AG10803 (cell line): ENCODE measurements at places on chromosomes 6 and 20.

DNA sequence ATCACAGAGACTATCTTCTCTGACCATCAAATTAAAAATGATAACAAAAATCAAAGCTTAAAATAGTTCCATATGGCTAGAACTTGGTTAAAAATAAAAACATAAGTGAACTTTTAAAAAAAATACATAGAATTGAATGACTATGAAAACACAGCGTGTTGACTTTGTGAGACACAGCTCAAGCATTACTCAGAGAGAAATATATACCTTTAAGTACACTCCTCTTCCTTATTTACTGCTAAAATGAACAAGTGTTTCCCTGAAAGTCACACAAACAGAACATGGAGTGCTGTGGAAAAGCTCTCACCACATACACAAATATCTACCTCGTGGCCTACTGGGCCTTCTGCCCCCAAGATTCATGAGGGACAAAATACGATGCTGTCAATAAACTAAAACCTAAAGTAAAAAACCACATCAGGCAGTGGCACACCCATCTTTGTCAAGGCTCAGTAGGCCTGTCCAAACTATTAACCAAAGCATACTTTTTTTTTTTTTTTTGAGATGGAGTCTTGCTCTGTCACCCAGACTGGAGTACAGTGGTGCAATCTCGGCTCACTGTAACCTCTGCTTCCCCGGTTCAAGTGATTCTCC is 7.5 kb downstream of the FAXC start:
- no peak for DNase-seq

DNA sequence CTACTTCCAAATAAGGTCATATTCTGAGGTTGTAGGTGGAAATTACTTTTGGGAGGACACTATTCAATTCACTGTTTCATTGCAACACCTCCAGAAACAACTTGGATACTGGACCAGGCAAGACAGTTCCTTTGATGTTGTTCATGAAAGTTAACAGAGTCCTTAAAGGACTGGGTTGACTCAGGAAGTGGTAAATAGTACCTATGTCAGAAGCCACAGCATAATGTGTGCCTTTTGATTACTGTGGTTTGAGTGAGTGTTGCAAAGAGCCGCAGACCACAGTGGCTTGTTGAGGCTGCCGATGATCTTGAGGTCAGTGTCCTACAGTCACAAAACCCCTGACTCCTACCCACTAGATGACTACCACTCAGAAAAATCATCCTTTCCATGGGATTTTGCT is 10.9 kb downstream of the IL20RA start:
- peak; percentile 9 for DNase-seq

DNA sequence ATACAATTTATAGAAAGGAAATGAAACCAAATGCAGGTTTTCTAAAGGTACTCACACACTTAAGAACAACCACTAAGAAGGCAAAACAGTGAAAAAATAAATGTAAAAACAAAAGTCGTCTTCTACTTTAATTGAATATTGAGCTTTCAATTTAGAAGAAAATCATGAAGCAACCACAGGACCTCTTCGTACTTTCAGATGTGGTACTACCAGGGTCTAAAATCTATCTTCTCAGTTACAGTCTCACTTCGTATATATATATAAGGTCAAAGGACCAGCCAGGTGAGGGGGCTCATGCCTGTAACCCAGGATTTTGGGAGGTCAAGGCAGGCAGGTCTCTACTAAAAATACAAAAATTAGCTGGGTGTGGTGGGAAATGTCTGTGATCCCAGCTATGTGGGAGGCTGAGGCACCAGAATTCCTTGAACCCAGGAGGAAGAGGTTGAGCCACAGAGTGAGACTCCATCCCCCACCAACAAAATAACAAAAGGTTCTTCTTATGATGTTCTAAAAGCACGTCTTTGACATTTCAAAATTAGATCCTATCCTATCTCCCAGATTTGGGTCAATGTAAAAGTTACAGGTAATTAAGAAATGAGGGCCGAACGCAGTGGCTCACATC is 12.5 kb downstream of the ROMO1 start:
- no peak for DNase-seq

DNA sequence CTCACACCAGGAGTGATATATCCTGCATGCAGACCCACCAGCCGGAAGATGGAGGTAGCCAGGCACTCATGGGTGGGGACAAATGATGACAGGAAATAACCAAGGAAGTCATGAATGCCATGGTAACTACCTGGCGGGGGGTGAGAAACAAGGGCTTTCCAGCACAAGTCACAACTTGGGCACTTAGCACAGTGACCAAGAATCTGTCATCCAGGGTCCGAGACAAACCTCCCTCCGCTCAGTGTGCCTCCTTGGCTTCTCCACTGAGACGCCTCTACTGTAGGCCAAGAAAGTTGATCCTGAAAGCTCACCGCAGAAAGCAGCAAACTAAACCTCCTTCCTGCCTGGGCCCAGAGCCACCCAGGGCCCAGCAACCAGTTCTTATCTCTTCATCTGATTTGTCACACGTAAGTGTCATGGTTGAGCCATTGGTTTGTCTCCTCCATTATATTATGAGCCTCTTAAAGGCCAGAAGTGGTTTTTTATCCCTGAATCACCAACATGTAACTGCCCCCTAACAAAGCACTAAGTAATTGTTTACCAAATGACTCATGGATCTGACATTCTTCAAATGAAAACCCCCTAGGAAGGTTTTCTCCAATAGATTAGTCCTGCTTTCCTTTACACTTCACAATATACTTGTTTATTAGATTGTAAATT is 84.3 kb upstream of the TAB2 start:
- peak; percentile 72 for DNase-seq

DNA sequence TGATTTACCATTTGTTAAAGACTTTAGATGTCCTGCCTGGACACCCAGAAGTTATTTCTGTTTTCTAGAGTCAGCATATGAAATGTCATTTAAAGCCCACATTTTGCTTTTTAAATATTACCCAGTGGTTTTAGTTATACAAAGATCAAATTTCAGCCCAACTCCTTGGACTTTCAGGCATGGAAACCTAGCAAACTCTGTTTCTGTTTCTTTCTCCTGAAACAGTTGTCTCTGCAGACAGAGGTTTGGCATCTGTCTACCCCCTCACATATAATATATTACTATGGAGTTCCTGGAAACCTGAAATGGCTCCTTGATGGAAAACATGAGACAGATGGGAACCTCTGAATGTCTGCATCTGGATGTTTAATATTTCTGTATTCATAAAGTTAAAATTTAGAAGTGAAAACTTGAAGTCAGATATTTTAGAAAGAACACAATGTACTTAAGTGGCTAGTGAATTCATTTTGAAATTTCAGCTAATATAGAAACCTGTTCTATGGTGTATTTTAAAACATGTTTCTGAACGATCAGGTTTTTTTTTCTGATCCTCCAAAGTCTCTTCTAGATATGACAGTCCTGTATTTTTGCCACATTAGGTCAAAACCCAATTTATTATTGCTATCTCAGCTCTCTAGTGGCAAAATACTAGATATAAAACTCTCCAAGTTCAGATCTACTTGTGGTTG is 743.3 kb downstream of the CD109 start:
- no peak for DNase-seq

- DNase-seq: peak; percentile 94
These were observed 49.4 kb upstream of the RREB1 start for GRCh38 chr6:7058250-7058923.

DNA sequence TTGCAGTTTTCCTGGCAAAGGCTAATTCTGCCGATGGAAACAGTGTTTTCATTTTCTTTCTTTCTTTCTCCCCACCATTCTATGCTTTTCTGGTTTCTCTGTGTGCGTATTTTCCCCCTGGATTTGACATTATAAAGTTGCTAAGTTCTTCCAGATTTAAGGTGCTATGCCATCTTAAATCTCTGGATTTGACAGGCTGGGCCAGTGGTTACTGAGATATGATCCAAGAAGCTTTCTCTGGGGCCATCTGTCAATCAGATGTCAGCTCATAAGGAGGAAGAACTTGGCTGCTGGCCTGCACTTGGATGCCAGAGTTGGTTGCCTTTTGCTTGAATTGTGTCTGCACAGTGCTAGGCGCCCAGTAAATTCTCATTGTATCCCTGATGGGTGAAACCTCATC is 39.7 kb downstream of the SLC2A10 start:
- DNase-seq: no peak

DNA sequence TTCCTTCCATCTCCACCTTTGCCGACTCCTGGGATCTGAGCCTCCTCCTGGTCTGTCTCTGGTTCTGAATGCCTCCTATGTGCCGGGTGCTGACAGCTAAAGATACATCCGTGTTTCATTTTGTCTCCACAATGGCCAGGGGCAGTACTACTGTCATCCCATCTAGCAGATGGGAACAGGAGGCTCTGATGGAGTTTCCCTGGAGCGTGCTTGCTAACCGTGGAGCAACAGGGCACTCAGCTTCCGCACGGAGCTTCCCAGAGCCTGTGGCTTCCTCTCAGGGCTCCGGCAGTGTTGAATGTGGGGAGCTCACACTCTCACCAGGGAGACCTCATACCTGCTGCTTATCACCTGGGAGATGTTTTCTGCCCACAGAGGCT is 11.9 kb upstream of the NPBWR2 start:
- no peak for DNase-seq

DNA sequence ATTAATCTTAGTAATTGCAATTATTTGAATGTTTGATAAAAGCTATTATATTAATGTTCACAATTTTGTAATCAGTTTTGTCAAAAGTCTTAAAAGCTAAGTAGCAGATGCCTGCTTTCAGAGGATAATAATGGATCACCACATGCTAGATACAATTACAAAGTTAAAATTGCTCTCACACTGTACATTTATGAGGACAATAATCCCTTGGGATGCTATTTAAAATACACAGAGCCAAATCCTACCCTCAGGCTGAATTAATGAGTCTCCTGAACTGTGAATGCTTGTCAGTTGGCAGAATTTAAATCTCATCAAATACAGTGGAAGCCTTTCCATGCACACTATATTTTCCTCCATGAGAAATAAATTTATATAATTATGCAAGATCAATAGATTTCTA is 153.3 kb upstream of the SYNCRIP start:
- DNase-seq: no peak

DNA sequence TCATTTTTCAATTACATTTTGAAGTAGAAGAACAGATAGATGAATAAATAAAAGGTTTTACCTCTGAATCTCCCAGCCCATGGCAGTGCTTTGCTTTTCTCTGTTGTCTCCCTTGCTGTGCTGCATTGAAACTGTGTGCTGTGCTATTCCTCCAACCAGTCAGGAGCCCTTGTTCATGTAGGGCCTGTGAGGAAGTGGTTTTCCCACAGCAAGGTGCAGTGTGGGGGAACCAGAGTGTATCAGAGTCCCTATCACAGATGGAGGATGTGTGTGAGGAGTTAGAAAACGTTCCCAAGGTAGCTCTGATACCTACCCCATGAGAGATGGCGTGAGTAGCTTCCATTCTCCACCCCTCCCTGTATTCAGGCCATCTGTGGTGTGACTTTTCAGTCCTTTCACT is 72.8 kb upstream of the RALGAPA2 start:
- DNase-seq: no peak

GRCh38 chr6:138383776-138384175 is 6.1 kb downstream of the SMIM28 start:
- no peak for DNase-seq

GRCh38 chr6:165643015-165643414 is 20.0 kb downstream of the PDE10A start:
- DNase-seq: no peak

GRCh38 chr20:17863577-17864292 is 104.9 kb downstream of the SNX5 start:
- DNase-seq: no peak

GRCh38 chr20:11229772-11230171 is 556.0 kb upstream of the JAG1 start:
- peak; percentile 96 for DNase-seq

DNA sequence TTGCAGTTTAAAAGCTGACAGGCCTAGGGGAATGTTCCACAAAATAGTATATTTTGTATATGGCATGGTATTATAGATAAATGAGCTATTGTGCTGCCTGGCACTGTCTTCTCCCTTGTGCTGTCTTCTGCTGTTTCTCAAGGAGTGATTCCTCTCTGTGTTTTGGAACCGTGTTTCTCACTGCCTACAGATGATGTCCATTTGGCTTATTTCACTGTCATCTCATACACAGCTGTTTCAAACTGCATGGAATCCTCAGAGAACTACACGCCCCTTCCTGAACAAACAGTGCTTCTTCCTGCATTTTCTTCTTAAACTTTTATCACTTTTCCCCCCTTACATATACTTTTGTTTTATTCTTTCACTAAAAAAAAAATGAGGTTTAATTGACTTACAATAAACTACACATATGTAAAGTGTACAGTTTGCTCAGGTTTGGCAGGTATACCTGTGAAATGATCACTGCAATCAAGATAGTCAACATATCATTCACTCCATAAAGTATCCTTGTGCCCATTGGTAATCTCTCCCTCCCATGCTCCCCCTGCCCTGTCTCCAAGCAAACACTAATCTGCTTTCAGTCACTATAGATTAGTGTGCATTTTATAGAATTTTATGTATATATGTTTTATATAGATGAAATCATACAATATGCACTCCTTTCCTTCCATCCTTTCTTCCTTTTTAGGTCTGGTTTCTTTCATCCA is 43.0 kb downstream of the CBFA2T2 start:
- peak; percentile 31 for DNase-seq

- DNase-seq: no peak
These were observed 584.1 kb downstream of the TFAP2A start for GRCh38 chr6:9830808-9831207.

- DNase-seq: peak; percentile 80
These were observed 101.6 kb upstream of the TMEM30A start for GRCh38 chr6:75386050-75386770.

- DNase-seq: peak; percentile 92
These were observed 2.3 kb upstream of the RAMACL start for GRCh38 chr6:166588691-166589336.

DNA sequence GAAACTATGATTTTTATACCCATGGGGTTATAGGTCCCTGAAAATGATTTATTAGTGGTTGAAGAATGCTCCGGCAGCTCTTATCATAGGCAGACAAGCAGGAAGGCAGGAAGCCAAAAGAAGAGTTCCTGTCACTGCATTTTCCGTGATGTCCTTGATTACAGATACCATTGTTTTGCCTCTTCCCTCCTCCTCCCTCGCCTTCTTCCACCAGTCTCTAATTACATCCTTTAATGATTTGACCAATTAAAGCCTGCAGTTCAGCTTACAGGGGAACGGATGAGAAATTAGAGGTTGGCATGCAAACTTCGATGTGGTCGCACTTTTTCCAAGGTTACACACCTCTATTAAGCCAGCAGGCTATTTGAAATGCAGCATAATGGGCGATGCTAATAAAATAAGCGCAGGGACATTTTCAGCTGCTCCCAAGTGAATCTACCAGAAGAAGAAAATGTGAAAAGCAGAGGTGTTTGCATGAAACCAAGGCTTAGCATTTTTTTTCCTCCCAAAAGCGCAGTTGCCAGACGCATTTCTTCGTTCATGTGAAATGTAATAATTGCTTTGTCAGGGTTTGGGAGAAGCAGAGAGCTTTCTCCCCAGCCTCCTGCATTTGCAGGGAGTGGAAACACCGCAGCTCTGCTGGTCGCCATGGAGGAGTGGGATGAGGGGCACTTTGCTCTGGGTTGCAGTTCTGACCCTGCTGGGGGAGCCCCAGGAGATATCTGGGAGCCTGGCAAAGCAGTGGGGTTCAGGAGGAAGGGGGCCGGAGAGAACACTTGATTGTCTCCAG is 6.0 kb downstream of the NOX3 start:
- no peak for DNase-seq
